ENCODE measurements at places on chromosomes 7 and 10.

DNA sequence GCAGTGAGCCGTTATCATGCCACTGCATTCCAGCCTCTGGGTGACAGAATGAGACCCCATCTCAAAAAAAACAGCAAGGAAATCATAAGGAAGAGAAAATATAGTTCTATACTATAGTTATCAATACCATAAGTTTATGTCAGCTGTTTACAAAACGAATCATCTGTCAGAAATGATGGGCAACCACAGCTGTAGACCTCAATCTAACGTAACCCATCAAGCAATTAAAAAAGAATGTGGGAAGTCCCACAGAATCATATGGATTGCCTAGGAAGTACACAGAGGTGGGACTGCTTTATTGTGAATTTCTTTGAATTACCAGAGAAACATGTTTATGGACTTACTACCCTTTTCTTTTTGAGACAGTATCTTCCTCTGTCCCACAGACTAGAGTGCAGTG lies 6.9 kb downstream of the NRBF2 start:
- DNase-seq: no peak

GRCh38 chr7:38796626-38797501 lies 112.1 kb downstream of the VPS41 start:
- peak; percentile 10 for DNase-seq

DNA sequence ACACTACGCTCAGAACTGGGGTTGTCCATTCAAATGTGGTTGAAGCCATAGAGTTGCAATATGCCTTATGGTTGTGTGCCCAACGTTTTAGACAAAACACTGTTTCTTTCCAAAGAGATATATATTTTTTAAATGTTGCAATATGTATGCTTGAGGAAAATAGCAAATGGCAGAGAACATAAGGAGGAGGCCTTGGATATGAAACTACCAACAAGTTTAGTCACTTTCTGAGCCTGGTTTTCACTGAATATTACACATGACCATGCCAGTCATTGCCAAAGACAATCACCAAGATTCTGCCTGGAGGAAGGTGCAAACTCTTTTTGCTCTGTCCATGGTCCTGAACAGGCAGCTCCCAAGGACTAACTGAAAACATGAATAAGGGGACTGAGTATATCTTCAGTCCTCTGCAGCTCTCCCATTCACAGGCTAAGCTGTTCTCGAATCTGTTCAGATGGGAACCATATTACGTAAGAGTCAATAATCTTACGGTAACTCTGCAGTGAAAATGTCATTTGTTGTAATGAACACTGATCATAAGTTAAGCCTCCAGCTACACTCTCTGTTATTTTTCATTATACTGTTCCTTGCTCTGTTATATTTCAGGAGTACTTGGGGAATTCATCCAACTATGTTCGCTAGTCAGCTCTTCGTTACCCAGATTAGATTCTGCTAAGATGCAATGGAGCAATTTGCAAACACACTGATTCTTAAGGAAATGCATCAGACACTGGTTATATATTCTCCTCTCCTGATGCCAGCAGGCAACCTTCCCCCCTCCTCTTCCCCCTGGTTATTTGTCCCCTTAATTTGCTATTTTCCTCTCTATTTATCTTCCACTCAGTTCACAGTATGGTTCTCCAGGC lies 90.7 kb upstream of the C1QL3 start:
- DNase-seq: no peak

GRCh38 chr10:74822521-74823089 lies 3.8 kb upstream of the KAT6B start:
- no peak for DNase-seq

DNA sequence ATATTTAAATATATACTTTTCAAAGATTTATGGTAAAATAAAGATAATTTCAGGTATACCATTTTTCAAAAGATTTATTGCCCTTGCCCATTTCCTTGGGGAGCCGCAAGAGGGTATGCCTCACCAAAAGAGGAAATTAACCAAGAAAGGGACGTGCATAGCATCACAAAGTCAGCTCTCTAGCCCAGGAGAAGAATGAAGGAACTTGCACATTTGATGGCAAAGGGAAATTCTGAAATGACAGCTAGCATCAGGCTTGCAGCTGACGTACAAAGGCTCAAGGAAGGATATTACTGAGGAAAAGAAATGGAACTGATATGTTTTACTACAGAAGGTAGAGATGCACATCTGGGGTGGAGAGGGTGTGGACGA lies 93.6 kb upstream of the RSU1 start:
- DNase-seq: no peak

- no peak for DNase-seq
Measured at GRCh38 chr10:14552015-14552414, 221.3 kb upstream of the FRMD4A start.

- no peak for DNase-seq
Measured at GRCh38 chr10:80509403-80510161, 28.1 kb upstream of the SH2D4B start.

DNA sequence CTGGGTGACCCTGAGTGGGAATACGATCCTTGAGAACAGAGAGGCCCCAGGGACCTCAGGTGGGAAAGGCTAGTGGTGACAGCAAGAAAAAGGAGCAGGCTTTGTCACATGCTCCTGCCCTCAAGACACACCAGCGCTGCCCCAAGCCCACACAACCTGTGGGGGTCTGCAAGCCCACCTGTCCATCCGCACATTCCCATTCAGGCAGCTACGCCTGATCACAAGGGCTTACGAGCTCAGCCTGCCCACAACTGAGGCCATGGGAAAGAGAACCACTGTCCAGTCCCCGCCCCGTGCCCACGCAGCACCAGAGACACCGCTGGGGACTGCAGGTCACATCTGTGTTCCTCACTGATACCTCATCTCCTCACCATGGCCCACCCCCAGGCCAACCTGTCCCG lies 26.7 kb downstream of the EBF3 start:
- DNase-seq: no peak

- no peak for DNase-seq
Measured at GRCh38 chr7:129343099-129343700, 91.0 kb upstream of the STRIP2 start.

GRCh38 chr10:132392811-132393694 lies 3.9 kb upstream of the PWWP2B start:
- DNase-seq: no peak

GRCh38 chr10:80660736-80661135 lies 123.0 kb downstream of the SH2D4B start:
- no peak for DNase-seq

DNA sequence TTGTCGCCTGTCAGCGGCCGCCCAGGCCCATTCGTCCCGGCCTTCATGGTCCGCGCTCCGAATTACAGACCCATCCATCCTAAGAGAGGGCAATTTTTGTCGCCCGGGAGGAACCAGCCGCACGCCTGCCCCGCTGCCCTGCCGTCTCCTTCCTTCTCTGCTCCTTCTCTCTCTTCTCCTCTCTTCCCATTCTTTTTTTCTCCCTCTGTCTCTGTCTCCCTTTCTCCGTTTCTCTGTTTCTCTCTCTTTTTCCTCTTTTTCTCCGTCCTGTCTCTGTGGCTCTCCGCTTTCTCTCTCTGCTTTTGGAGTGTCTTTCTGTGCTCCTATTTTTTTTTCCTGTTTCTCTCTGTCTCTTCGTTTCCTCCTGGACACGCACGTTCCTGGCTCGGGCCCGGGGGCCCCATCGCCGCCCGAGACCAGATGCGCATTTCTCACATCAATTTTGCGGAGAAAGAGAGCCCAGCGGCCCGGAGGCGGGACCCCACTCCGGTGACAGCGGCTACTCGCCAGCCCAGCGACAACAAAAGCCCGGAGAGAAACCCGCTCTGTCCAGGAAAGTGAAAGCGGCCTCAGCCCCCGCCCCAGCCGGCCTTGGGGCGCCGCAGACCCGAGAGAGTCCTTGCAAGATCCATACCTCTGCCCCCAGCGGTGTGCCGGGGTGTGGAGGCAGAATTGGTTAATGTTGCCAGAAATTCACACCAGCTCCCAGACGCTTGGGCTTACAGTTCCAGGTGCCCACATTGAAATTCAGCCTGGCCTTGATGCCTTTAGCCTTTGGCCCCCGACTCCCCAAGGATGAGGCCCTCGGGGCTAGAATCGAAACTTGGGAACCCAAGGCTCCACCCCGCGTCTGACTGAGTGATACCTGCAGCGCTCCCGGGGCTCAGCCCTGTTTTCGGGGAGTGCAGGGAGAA lies 4.1 kb downstream of the LBX1 start:
- no peak for DNase-seq

- no peak for DNase-seq
Measured at GRCh38 chr10:79342295-79342761, 4.9 kb upstream of the PPIF start.

GRCh38 chr7:27685209-27685608 lies 22.5 kb upstream of the HIBADH start:
- no peak for DNase-seq

- no peak for DNase-seq
Measured at GRCh38 chr10:43943119-43943817, 294.6 kb upstream of the ZNF32 start.

GRCh38 chr10:119671381-119671780 lies 20.2 kb downstream of the BAG3 start:
- DNase-seq: no peak

GRCh38 chr10:119103241-119103902 lies 541 bp upstream of the DENND10 start:
- no peak for DNase-seq

GRCh38 chr7:85456254-85456653 lies 269.4 kb upstream of the SEMA3D start:
- no peak for DNase-seq

DNA sequence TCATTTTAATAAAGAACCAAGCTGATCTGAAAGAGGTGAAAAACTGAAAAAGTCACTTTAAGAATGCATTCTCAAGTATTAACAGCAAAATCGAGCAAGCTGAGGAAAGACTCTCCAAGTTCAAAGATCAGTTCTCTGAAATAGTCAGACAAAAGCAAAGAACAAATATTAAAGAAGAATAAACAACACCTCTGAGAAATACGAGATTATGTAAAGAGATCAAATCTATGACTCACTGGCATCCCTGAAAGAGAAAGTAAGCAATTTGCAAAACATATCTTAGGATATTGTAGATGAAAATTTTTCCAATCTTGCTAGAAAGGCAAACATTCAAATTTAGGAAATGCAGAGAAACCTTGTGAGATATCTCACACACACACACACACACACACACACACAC lies 138.4 kb upstream of the HGF start:
- DNase-seq: no peak

DNA sequence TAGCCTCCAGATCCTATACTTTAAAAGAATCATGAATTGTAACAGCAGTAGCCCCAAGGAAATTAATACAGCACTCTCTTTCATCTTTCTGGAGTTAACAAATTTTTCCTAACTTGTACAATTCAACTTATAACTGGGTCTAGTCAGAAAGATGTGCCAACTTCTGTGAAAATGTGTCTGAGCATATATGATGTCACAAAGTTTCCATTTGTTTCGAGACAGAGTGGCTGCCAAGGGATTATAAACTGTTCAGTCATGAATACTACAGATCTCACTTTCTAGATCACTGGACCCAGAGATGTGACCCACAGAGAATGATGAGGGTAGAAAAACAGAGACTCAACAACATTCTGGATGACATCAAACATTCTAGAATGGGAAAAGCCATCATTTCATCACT lies 249.2 kb upstream of the PHF14 start:
- no peak for DNase-seq

GRCh38 chr10:72096115-72097000 lies 8.0 kb upstream of the SPOCK2 start:
- DNase-seq: no peak

GRCh38 chr10:71816936-71817618 lies 34.0 kb downstream of the PSAP start:
- no peak for DNase-seq

GRCh38 chr7:25844102-25844870 lies 307.7 kb upstream of the NFE2L3 start:
- no peak for DNase-seq

DNA sequence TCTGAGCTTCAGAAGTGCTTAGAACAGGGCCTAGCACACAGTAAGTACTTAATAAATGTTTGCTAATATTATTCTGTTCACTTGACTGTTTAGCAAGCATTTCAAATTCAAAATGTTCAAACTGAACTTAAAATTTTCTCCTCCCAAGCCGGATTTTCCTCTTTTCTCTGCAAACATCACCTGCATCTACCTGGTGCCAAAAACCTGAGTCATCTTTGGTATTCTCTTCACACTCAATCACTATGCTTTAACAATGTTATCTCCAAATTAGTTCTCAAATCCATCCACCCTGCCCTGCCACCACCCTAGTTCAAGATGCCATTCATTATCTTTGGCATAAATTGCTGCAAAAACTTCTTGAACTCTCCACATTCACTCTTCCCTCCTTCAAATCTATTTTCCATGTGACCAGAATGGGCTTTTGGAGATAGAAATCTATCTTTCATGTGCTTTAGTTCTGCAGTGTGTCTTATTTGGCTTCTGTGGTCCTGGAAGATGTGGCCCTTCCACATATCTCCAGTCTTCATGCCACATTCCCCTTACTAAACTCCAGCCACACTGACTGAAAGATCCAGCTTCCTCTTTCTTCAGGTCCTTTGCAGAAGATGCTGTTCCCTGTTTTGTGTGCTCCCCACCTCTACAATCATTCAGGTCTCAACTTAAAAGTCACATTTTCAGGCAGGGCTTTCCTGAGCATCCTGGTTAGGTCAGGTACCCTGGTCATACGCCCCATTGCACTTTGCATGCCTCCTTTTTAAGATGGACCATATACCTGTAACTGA lies 2.0 kb downstream of the GGCT start:
- DNase-seq: no peak

GRCh38 chr7:98464558-98464940 lies 63.7 kb upstream of the BAIAP2L1 start:
- no peak for DNase-seq

GRCh38 chr10:34405611-34406462 lies 409.3 kb downstream of the PARD3 start:
- no peak for DNase-seq

DNA sequence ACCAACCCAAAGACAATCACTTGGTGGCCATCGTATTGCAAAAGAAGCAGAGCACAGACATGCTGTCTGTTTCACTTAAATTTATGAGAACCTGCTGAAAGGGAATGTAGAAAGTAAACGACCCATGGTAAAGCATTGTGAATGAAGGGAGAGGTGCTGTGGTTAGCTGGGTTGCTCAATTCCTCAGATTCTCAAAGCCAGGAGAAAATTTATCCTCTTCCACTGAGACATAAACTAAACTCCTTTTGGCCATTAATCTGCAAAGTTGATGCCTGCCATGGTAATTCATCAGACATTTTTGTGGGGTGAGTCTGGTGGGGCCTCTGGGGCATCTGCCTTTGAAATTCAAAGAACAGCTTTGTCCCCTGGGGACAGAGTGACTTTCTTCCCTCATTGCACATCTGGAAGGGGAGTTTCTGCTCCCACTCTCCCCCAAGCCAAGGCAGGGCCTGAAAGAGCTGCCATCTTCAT lies 951.0 kb downstream of the LRMDA start:
- DNase-seq: no peak

DNA sequence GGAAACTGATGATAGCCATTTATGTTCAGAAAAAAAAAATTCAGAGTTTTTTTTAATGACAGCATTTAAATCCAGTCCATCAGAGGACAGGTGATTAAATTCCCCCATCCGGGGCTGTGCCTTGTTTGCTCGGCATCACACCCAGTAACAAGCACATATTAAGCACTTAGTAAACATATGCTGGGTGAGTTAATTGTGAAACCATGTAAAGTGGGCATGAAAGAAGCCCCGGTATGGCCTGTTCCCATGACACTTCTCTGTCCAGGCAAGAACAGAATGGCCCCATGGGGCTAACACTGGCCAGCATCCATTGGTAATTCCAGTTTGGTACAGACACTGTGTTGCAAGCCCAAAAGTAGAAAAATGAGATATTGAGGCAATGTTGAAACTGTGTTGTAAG lies 220.8 kb upstream of the RNF32 start:
- DNase-seq: no peak

GRCh38 chr7:132865366-132866143 lies 216.3 kb downstream of the CHCHD3 start:
- no peak for DNase-seq
